ENCODE measurements at places on chromosomes 2 and 18. TPM values are rescaled to one million over a fixed set of nuclear protein-coding genes. Genes with fewer than 3 reads are reported as not detected.

Gene TUBB8B
- total RNA-seq = not detected

Gene C1QL2
- total RNA-seq = not detected

GRCh38 chr2:176526995-176527901 lies 258.0 kb downstream of the MTX2 start:
- DNase-seq = no peak

DNA sequence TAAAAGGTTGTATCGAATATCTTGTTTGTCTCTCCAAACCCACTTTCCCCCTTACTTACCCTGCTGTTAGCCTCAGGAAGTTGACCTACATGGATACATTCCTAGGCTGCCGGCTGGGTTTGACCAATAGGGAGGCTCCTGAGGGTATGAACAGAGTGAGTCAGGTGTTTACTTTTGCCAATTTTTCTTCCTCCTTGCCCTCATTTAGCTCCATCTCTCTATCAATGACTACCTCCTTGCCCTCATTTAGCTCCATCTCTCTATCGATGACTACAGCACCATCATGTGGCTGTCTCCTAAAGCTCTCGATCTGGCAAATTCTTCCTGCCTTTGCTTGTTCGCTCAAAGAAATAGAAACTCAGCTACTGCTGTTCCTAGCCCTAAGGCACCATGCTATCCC lies 571.9 kb upstream of the CRIM1 start:
- DNase-seq = no peak

DNA sequence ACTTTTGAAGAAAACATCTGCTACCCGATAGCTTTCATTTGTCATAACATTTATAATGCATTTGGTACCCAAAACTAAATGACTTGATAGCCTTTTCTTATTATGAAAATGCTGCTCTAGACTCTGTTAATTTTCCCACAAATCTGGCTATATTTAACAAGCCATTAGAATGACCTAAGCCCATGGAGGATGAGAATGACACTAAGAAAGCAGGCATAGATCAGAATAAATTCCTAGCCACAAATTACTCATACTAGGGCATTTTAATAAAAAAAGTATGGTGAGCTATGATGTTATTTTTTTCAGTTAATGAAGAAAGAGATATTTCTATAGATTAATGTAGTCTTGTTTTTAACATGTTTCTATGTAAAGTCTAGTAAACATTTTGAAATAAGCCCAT lies 1728.3 kb downstream of the SUCLG1 start:
- no peak for DNase-seq

DNA sequence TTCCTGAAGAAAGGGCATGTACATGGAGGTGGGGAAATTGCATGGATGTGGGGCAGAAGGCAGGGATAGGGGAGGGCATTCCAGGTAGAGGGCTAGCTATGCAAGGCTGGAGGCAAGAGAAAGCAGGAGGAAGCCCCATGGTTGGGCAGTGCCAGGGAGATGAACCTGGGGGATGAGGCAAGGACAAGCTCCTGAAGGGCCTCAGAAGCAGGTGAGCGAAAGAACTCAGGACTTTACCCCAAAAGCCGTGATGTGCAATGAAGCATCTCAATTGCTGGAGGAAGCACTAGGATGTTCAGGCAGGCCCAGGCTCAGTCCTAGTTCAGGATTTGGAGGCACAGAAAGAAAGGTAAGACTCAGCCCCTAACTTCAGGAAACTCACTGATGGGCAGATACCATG lies 117.0 kb upstream of the EPAS1 start:
- DNase-seq = no peak

DNA sequence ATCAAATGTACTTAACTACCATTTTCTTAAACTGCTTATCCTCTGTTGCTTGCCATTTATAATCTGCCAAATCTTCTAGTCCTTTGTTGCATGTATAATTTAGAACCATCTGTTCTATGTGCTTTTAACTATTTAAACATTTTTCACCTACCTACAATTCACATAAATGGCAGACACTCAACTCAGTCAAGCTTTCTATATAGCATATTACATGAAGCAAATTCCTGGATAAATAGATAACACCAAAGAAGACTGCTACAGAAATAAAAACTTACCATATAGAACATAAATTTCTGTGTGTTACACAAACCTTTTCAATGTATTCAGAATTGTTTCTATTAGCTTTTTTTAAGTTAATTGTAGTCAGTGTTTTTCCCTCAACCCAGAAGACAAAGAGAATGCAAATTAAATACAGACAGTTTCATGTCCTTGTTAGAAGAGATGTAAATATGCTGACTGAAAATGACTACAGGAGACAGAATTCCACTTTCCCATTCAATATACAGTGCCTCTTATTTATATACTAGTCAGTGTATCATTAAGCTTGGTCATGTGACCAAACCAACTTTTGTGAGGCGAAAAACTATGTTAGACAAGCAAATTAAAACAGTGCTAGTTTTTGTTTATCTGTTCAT lies 2.6 kb downstream of the BAZ2B start:
- DNase-seq = no peak

- no peak for DNase-seq
These were observed 19.2 kb downstream of the ITGA6 start for GRCh38 chr2:172446474-172447063.

DNA sequence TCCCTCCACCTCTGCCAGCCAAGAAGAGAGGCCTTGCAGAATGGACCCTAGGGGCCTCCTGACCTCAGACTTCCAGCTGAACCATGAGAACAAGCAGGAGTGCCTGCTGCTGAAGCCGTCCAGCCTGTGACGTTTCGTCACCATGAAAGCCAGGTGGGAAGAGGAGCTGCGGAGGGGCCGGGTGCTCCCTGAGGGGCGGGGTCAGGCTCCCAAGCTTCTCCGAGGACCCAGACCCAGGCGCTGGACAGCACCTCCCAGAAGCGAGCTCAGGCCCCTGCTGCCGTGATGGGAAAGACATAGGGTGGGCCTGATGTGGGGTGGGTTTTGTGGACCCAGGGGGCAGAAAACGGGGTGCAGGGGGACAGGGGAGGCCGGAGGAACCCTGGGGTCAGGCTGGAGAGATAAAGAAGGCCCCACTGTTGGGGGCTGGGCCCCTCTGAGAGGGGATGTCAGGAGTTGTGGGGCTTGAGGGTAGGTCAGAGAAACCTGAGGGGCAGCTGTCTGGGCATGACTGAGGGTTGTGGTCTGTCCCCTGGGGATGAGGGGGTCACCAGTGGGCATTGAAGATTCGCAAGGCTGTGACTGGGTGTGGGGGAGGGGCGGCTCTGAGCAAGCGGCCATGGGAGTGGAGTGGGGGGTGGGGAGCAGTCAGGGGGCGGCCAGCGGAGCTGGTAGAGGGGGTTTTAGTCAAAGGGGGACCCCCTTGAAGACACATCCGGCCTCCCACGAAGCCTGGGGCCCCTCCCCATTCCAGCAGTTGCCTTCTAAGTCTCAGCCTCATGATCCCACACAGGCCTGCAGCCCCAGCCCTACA lies 73.4 kb upstream of the ODC1 start:
- peak; percentile 45 for DNase-seq

Measured in activated naive CD4-positive, alpha-beta T cell treated with anti-CD3 and anti-CD28 coated beads, Interleukin-2, amount 50 U/mL, for 72 hours (primary cell).